ENCODE measurements at places on chromosomes 12 and 14. TPM values are rescaled to one million over a fixed set of nuclear protein-coding genes. Genes with fewer than 3 reads are reported as not detected.

Gene IQSEC3
- not detected for total RNA-seq

DNA sequence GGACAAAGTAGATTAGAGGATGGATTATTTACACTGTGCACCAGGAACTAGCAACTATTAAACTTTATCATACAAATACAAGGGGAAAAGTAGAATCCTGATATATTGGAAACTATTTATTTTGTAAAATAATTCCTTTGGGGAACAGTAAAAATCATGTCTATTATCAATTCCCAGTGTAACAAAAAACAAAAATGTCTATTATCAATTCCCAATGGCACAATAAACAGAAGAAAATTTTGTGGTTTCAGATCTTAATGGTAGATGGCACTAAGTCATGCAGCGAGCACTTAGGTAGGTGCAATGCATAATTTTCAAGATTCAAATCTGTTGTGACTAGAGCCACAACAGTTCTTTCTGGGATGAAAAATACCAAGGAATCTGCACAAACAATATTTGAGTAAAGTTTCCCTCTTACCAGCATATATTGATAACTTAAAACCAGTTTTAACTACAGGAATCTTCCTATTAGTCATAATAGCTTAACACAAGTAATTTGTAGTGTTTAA lies 13.7 kb downstream of the CFL2 start:
- no peak for DNase-seq

DNA sequence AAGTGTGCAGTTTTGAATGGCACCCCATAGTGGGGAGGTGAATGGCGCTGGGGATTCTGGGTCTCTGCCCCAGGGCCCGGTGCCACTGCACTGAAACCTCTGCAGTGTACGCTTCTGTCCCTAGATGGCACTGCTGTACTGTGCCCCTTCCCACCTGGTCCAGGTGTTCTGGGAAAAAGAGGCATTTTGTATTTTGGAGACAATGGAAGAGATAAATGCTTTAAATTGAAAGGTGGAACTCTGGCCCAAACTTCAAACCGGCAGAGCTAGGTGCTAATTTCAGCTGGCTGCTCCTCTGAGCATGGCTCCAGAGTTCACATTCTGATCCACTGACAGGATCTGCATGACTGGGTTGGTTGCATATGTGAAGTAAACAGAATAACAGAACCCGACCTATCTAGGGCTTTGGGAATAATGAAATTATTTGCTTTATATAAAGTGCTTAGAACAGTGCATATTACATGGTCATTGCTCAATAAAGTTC lies 52.2 kb downstream of the KRT80 start:
- peak; percentile 59 for DNase-seq

DNA sequence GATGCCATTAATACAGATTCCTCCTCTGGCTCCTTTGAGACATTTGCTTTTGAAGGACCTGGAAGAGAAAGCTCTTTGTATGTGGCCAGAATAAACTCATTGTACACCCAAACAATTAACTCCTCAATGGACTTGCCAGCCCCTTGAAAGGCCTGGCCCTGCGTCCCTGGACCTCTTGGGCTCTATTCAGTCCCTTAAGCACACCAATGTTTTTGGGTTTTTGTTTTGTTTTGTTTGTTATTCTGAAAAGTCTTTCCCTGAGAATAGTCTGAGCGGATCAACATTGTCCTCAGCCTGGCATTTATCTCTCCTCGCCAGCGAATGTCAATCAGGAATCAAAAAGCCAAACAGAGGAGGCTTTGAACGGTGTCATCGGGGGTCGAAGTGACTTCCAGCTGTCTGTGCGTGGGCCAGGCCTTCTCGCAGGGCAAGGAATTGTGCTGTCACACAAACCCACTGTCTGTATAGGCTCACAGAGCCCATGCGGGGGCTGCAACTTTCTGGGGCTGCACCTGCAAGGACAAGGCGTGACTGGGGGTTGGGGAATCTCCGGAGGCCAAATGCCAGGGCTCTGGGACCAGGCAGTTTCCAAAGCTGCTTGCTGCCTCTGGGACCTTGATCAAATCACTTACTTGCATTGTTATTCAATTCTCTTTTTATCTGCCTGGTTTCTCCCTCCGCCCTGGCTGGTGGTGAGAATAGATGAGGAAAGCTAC lies 108.3 kb downstream of the SMOC1 start:
- DNase-seq: no peak

Gene RHOJ
- total RNA-seq: not detected

GRCh38 chr12:110670161-110670701 lies 18.7 kb downstream of the HVCN1 start:
- DNase-seq: no peak

- no peak for DNase-seq
Measured at GRCh38 chr12:116990971-116991966, 80.5 kb downstream of the FBXW8 start.

- DNase-seq: no peak
Measured at GRCh38 chr12:43760396-43760795, 1.6 kb downstream of the IRAK4 start.

Gene PTPRB
- total RNA-seq: 3.2 TPM

Gene KLHL42
- 19.7 TPM for total RNA-seq

GRCh38 chr12:24561411-24561871 lies 387.5 kb downstream of the BCAT1 start:
- DNase-seq: no peak

Gene TAS2R9
- not detected for total RNA-seq

Gene RHEBL1
- total RNA-seq: 4.3 TPM

Gene C12orf42
- not detected for total RNA-seq

Gene PMCH
- not detected for total RNA-seq

Gene RAPGEF3
- total RNA-seq: 106 TPM

Gene KCNK10
- not detected for total RNA-seq

GRCh38 chr14:34336501-34336900 lies 125.5 kb downstream of the SPTSSA start:
- DNase-seq: no peak

DNA sequence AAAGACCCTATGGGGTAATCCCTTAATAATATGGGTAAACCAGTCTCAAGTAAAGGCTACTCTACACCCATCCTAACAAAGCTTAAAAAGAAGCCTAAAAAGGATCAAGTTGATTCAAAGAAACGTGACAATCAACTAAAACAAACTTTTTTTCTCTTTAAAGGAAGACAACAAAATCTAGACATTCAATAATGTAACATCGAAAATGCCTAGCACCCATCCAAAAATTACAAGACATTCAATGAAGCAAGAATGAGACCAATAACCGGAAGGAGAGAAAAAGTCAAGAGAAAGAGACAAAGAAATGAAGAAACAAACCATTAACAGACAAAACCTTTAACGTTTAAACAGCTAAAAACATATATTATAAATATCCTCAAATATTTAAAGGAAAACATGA lies 143.8 kb upstream of the VASH1 start:
- DNase-seq: no peak

DNA sequence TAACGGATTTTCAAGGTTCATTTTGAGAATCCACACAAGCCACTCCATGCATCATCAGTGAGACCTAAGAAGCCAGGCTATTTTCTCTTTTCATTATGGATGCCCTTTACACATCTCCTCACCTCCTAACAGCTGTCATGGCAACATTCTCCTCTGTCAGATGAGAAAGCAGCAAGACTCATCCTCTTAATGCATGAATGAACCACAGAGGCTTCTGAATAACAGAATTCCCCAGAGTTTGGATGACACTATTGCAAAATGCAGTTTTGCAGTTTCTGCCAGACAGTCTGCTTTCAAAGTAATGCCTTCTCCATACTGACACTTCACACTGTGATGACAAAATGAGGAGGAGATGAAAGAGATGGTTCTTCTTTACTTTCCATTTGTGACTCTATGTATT lies 286.7 kb upstream of the GRIP1 start:
- no peak for DNase-seq

GRCh38 chr12:27973487-27973890 lies 956 bp upstream of the PTHLH start:
- DNase-seq: no peak

DNA sequence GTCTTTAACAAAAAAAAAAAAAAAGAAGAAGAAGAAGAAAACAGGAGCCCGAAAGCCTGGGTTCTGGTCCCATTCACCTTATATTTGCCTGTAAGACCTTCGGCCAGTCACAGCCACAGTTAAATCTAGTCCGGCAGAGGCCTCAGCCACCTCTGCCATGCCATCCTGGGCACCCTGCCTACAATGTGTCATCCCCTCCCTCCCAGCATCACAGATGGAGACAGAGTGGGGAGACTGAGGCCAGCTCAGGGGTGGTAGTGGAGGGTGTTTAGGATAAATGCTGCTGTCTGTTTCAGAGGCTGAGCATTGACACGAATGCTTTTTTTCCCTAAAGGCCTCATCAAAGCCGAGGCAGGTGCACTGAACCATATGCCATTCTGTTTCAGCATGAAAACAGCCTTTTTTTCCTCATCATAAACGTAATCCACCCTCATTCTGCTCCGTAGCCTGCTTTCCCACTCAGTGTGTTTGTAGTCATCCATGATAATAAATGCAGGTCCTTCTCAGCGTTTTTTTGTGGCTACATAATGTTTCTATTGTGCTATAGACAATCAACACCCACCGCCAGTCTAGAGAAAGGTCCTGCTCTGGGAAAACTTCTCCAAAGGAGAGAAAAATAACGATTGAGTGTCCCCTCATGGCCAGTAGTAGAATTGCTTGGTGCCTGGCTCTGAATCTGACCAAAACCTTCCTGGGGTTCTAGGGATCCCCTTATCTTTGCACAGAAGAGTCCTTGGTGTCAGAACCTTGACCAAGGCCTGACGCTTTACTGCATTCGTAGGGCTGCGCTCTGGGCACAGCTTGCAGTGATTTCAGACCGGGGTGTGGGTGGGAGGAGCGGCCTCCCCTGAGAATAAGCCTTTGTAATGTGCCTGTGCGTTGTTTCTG lies 41.1 kb upstream of the TSPAN9 start:
- DNase-seq: no peak

- DNase-seq: no peak
Measured at GRCh38 chr14:28966416-28967233, 200.0 kb downstream of the FOXG1 start.

Gene CHGA
- 123 TPM for total RNA-seq

DNA sequence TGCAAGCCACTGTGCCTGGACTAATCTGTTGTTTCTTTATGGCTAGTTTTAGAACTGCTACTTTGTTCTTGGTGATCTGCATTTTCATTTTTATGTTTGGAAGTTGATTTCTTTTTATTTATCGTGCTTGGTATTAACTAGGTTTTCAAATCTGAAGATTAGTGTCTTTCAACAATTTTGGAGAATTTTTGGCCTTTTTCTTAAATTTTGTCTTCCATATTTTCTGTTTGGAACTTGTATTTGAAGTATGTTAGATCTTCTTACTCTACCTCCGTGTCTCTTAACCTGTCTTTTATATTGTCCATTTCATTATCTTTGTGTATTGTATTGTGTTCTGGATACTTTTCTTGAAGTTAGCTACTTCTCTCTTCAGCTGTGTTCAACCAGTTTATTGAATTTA lies 9.5 kb downstream of the FRS2 start:
- no peak for DNase-seq

- DNase-seq: no peak
Measured at GRCh38 chr12:130975116-130975515, 21.4 kb downstream of the ADGRD1 start.
